ENCODE measurements at places on chromosomes 5 and 9.

- DNase-seq, result no peak
These were observed 86.4 kb downstream of the INIP start for GRCh38 chr9:112631313-112632070.

DNA sequence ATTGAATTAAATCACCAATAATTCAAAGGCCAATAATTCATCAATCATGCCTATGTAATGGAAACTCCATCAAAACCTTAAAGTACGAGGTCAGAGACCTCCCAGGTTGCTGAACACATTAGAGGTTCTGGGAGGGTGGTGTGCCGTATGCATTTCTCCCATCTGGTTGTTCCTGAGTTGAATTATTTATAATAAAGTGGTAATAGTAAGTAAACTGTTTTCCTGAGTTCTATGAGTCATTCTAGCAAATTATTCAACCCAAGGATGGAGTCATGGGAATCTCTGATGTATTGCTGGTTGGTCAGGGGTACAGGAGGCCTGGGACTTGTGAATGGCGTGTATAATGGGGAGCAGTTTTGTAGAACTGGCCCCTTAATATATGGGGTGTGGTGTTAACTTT is 191.7 kb downstream of the CARTPT start:
- no peak for DNase-seq

- DNase-seq, result no peak
These were observed 193.0 kb downstream of the XRCC4 start for GRCh38 chr5:83270311-83270710.

DNA sequence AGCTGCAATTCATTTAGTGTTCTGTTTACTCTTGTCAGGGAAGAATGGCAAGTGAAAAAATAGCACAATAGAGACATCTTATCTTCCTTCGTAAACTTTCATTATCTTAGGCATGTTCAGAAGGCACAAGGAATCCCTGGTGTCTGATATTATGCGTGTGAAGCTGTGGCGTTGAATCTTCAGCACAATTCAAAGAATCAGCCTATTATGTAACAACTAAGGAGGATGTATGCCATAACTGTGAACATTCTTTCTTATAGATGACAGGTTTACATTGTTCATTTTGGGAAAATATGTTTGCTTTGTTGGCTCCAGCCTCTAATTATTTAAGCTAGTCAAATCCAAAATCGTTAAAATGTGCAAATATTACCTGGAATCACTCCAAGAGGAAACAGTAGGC is 446.1 kb downstream of the ANXA1 start:
- DNase-seq, result no peak

- DNase-seq, result no peak
These were observed 4.5 kb downstream of the LHX3 start for GRCh38 chr9:136200424-136200823.

DNA sequence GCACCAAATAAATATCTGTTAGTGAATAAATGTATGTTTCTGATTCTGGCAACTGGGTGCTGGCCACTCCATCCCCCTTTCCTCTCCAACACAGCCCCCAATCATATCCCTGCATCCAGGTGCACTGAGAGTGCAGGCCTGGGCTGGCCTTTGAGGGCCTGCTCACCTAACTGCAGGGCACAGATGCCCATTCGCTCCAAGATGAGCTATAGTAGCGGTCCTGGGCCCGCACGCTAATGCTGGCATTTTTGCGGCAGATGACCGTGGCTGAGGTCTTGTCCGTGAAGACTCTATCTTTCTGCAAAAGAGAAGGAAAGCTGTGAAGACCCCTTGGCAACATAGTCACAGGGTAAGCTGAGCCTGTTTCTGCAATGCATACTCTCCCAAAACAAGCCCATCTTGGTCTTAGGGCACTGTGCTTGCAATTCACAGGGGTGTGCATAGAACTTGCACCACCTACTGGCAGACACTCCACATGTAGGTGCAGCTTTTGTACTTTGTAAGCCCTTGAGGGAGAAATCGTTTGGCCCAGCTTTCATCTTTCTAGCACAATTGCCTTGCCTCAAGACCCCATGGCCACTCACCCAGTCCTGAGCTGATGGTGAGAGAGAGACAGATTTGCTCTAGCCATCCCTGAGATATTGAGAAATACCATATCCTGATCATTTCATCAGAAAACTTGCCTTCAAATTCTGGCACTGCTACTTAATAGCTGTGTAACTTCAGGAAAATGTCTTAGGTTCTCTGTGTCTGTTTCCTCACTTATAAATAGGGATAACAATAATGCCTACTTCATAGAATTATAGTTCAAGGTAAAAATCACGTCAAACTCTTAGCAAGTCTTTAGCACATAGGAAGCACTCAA is 13.5 kb downstream of the IL12B start:
- no peak for DNase-seq

DNA sequence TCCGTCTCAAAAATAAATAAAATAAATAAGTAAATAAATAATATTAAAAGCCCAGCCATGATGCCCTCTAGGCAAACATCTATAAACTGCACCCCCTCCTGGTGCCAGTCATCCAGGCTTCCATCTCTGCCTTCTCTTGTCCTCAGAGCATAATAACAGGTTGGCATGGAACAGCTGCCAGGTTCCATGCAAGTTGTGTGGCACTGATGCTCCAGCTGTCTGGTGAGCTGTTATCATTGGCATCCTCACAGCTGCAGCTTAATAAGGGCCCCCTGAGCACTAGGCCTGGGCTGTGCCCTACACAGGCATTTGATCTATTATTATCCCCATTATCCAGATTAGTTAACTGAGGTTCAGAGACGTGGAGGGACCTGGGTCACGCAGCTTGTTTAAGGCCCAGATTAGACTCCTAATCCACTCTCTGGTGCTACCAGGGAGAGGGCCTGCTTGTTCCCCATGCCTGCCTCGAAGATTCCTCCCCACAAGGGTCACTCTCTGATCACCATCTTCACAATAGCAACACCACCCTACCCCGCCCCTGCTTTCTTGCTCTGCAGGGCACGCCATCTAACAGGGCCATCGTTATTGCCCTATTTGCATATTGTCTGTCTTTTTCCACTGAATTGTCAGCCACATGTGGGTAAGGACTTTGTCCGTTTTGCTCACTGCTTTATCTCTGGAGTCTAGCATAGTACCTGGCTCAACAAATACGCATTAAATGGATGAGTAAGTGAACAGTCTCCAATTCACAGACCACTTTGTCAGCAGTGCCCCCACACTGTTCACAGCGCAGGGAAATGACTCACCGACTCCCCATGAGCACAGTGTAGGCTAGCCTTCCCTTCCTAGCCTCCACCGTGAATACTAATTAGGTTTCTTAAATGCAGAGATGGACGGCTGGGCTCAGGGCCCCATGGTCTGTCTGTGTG is 1.5 kb upstream of the DNM1 start:
- DNase-seq, result no peak

DNA sequence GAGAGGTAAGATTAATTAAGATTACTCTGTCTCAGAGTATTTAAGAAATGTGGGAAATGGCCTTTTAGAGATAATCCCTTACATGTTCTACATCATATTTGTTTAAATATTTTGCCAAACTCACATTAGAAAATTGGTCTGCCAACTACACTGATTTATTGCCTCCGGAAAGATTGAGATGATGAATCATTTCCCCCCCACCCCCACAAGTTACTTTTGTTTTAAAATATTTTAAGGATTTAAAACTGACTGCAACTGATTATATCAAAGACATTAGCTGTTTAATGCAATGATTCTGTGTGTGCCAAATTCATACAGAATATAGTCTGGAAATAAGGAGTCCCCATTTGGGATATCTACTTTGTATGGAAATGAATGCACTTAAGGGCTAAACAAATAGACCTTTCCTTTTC is 674.4 kb downstream of the PRR16 start:
- DNase-seq, result no peak

GRCh38 chr5:107388141-107388861 is 282.4 kb downstream of the EFNA5 start:
- no peak for DNase-seq

DNA sequence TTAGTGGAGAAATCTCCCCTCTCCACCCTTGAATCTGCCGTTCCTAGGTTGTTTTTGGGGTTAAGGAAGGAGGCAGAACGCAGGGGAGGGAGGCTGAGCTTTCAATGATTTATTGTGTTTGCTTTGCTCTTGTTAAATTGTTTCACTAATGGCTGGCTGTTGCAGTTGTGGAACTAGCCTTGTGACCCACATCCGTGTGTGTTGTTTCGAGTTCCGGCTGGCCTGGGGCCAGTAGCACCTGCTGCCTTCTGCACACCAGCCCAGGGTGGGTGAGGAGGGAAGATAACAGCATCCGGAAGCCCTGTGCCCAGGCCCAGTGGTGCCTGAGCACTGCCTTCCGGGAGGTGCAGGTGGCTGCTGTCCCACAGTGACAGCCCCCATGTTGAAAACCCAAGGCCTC is 3.6 kb downstream of the ERGIC1 start:
- DNase-seq, result peak; percentile 27

GRCh38 chr9:130666393-130667119 is 2.2 kb downstream of the PRDM12 start:
- DNase-seq, result no peak

DNA sequence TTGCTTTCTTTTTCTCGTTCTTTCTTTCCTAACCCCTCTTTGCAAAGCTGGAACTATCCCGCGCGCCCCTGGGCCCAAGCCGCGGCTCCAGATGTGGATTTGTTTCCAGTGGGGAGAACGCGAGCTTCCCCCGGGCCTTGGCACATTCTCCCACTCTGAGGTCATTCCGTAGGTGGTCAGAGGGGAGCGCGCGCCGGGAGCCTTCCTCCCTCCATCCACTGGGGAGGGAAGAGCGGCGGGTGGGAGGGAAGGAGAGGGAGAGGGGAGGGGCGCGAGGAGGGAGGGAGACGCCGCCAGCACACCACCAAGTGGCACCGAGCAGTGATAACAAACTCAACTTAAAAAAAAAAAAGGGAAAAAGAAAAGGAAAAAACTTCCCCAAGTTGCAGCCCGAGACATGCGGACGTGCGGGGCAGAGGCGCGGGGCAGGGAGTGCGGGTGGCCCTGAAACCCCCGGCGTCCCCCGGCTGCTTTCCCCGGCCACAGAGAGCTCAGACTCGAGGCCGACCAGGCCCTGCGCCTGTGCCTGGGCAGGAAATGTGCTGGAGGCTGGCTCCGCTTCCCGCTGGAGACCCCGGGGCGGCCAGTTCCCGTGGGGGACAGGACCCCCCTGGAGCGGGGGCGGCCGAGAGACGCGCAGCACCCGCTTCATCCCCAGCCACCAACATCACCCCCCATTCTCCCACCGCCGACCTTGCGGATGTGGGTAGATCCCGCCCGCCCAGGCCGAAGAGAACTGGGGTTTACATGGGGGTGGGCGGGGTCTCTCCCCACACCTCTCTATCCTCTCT is 3.1 kb downstream of the IER5L start:
- no peak for DNase-seq

DNA sequence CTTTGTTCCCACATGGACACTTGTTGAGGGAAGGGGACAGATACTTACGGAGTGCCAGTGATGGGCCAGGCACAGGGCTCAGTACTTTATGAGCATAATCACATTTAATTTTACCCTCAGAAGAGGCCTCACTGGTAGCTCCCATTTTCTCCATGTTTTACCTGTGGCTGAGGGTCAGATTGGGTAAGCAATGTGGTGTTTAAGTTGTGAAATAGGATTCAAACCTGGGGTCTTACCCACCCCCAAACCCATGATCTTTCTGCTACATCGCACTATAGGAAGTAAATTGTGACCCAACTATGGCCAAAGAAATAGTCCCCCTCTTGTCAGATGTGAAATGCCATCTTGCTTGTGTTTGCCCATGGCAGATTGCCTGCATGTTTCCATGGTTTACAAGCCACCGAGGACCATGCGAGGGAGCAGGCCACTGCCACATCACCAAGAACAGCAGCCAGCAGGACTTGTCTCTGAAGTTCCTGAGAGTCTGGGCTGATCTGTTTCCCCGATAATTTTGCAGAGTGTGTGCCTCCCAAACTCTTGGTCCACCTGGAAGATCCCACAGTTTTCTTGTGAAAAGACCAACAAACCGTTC is 95.4 kb downstream of the MACROH2A1 start:
- DNase-seq, result no peak

DNA sequence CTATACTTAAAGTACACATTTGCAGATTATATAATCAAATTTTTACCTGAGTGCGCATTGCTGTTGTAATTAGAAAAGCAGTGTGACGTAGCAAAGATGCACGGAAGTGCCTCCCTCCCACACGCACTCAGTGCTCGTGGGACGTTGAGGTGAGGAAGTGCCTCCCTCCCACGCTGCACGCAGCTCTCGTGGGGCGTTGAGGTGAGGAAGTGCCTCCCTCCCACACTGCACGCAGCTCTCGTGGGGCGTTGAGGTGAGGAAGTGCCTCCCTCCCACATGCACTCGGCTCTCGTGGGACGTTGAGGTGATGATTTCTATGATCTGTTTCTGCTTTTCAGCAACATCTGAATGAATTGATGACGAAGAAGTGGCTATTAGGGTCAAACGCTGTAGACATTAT is 21.0 kb downstream of the EXOC3 start:
- DNase-seq, result no peak

GRCh38 chr9:70601000-70601951 is 186.8 kb upstream of the KLF9 start:
- DNase-seq, result no peak

DNA sequence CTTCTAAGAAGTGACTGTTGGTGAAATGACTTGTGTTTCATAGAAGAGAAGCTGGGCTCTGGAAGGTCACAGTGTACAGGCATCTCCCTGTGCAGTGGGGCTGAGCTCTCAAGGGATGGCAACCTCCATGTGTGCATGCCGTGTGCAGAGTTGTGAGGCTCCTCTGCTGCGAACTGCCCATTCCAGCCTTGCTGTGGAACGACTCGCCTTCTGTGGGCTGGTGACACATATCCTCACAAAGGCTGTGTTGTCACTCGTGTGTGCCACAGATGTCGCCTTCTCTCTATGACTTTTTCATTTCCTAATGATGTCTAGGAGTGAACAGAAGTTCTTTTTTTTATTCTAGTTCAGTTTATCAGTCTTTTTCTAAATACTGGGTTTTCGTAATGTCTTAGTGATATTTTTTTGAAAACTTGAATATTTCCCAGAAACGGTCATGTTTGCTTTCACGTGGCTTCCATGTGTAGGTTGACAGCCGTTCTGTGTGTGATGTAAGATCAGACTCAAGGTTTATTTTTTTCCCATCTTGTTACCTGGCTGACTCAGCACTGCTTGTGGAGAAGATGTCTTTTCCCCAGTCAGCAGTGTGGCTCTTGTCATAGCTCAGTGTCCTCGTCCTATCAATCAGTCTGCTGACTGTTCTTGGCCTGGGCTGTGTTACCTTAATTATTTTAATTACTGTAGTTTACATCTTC is 57.3 kb upstream of the CACNA1B start:
- no peak for DNase-seq

GRCh38 chr5:2240118-2240904 is 357.6 kb upstream of the IRX4 start:
- no peak for DNase-seq

DNA sequence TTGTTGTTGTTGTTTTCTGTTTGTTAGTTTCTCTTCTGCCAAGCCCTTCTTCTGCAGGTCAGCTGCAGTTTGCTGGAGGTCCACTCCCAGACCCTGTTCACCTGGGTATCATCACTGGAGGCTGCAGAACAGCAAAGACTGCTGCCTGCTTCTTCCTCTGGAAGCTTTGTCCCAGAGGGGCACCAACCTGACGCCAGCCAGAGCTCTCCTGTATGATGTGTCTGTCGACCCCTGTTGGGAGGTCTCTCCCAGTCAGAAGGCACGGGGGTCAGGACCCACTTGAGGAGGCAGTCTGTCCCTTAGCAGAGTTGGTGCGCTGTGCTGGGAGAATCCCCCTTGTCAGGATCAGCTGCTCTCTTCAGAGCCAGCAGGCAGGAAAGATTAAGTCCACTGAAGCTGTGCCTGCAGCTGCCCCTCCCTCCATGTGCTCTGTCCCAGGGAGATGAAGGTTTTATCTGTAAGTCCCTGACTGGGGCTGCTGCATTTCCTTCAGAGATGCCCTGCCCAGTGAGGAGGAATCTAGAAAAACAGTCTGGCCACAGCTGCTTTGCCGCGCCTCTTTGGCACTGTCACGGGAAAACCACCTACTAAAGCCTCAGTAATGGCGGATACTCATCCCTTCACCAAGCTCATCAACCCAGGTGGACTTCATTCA is 299.2 kb downstream of the EDIL3 start:
- DNase-seq, result no peak
